ENCODE measurements at places on chromosomes 12 and 14.

GRCh38 chr14:72714094-72714493 is 179.8 kb downstream of the DPF3 start:
- DNase-seq, result no peak

DNA sequence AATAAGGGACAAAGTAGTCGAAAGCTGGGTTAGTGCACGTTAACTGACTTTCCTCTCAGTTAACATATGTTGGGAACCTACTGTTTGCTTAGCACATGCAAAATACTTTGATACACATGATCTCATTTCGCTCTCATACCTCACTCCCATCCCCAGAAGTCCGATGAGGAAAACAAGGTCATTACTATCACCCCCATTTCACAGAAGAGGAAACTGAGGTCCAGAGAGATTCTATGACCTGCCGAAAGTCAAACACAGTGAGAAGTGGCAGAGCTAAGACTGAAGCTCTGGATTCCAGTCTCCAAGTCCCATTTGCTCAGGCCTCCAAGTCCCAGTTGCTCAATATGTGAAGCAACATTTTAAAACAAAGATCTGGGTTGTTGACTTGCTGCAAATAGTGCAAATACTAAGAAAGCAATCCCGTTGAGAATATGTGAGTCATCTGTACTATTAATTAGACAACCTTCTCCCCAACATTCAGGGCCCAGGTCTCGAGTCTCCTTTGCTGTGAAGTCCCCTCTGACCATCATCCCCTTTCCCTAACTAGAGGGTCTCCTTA is 170.6 kb upstream of the PWP1 start:
- peak; percentile 40 for DNase-seq

DNA sequence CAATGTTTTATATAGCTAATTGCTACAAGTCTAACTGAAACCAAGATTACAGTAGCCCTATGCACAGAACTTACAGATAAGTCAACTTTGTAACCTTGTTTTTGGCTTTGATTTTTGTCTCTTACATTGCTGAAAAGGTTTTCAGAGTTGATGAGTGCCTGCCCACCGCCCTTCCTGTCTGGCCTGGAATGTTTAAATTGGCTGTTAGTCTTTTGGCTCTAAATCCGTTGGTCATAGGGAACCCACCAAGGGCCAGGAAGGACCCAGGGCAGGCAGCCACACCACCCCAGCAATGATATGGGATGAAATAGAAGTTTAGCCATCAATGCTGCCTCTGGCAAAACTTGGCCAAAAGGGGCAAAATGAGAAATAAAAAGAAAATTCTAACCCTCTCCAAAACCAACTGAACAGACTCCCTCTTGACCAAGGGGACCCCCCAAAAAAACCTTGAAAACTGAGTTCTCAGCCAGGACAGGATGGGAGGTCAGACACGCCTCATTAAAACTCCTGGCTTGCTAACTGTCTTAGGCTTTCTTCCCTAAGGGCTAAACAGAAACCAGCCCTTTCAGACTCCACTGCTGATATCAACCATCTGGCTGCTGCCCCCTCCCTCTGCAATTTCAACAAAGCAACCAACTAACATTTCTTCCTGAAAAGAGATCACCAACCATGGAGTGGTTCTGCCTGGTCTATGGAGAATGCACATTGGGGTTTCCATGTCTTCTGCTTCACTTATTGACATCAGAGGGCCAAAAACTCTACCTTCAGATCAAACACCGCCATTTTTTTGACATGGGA is 242.1 kb upstream of the NOS1 start:
- no peak for DNase-seq

DNA sequence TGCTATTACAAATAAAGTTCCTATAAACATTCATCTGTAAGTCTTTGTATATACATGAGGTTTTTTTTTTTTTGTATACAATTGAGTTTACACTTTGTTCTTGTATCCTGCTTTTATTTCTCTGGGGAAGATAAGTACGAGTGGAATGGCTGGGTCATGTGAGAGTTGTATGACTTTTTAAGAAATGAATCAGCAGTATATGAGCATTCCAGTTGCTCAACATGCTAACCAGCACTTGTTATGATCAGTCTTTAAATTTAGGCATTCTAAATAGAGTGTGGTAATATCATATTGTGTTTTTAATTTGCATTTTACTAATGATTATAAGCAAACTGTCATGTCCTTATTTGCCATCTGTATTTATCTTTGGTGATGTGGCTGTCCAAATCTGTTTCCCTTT is 44.7 kb upstream of the AMIGO2 start:
- no peak for DNase-seq

GRCh38 chr14:55129428-55130195 is 560 bp downstream of the LGALS3 start:
- DNase-seq, result peak; percentile 57

DNA sequence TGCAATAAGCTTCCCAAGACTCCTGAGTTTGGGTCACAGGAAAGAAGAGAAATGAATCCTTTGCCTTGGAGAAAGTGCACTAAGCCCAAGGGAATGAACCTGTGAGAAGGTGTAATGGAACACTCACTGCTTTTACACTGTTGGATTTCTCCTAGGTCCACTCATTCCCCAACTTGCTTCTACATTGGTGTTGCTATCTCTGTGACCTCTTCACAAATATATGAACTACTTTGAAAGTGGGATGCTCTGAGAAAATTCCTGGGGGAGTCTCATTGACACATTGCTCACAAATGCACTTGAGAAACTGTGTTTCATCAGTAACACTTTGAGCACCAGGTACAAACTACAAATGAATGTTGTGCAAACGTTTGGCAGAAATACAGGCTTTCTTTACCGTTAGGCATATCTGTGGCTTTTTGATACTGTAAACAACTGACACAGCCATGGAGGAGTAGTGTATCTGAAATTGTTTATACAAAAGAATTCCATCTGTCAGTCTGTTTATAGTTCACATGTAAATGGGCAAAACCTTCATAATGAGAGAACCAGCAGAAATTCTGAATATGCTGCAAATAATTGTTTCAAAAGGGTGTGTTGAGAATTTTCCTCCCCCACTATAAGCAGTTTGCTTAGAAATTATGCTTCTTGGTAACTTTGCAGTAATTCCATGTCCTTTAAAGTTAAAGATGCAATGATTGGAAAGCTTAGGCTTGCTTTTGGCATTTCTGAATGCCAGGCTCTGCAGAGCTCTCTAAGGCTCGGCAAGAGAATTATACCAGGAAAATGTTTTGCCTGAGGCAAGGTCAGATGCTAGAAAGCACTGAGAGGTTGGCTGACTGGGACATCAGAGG is 348.5 kb upstream of the DDHD1 start:
- no peak for DNase-seq

DNA sequence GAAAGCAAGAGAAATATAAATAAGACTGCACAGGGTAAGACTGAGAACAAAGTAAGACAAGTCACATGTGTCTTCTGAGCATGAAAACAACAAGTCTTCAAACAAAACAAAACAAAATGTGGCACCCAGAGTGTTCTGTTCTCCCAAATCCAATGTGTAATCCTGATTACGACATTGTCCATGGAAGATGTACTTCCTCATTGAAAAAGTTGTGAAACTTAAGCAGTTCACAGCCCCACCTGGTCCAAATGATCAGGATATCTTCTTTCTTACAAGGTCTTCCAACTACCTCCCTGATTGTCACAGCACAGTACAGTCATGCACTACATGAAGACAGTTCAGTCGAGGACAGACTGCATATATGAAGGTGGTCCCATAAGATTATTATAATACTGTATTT is 23.3 kb upstream of the NEK9 start:
- DNase-seq, result no peak

DNA sequence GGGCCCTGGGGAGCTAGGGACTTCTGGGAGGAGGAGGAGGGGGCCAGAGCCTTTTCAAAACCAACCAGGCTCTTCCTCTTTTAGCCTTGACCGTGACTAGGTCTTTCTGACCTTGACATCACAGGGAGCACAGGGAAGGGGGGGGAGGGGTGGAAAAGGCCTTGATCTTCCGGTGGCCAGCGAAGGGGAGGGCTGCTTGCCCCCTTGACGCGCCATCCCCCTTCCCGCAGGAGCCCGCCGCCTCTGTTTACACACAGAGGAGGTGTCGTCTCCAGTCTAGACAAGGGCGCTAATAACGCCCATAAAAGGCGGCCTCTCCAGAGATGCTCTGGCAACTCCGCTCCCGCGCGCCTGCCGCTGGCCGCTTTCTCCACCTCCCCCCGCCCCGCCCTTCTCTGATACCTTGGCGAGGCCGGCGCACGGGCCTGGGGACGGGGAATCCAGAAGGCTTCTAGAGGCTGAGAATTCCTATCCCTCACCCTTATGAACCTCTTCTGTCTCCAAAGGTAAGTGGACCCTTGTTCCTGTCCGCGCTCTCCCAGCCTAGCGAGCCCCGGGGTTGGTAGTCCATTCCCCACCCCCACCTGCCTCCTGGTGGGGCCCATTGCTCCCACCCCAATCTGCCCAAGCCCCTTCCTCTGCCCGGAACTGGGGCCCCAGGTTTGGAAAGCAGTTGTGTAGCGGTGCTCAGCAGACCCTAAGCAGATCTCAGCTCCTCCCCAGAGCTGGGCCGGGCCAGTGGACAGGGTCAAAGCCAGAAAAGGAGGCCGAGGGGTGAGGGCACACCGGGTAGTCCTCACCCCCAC is 4.9 kb upstream of the HOXC12 start:
- DNase-seq, result no peak

DNA sequence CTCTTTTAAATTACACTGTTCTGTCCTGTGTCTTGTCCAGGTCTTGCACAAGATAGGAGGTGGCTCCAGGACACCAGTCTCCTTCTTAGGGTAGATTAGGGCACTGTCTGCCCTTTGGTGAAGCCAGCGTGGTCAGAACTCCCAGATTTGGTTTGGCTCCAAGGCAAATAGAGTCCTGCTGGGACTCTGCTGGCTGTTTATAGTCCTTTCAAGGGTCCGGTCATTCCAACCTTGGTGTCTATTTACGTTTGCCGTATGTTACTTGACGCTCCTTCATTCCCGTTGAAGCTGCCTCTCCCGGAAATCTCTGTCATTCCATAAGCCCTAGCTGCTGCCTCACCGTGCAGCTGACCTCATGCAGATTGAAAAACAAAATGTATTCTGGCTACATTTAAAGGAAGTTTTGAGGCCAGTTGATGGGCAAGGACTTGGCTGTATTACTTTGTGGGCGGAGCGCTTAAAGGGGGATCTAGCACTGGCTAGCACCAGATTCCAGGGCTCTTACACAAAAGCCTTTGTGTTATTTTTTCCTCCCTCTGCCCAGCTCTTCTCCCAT is 180.6 kb downstream of the AKAP6 start:
- peak; percentile 62 for DNase-seq

- peak; percentile 20 for DNase-seq
Observed at GRCh38 chr12:48967991-48968390, 3.5 kb downstream of the WNT10B start.

DNA sequence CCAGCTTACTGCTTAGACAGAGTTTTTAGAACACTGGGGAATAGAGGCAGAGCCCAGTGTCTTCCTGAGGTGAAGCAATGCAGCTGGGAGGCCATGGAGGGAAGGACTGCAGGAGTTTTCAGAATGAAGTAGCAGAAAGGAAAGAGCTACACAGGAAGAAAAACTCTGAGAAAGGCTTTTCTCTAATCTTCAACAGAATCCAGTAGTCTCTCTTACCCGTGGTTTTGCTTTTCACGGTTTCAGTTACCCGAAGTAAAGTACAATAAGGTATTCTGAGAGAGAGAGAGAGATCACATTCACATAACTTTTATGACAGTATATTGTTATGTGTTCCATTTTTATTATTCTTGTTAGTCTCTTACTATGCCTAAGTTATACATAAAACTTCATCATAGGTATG is 761.6 kb downstream of the BCL11B start:
- DNase-seq, result no peak

DNA sequence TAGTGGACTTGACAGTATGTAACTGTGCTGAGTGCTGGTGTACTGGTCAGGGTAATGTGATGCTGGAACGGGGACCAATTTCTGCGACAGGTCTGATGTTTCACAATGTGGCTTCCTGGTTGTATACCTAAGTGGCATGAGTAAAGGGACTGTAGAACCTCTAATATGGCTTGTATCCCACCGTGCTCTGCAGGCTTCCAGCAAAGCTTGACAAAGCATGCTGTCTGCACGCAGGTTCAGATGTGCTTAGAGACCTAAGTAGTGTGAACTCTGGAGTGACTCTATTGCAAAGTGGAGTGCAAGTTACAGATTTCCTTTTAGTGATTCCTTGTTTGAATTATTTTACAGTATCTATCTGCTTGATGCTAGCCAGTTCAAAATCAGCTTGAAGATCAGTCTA is 415.8 kb upstream of the NOVA1 start:
- DNase-seq, result no peak

DNA sequence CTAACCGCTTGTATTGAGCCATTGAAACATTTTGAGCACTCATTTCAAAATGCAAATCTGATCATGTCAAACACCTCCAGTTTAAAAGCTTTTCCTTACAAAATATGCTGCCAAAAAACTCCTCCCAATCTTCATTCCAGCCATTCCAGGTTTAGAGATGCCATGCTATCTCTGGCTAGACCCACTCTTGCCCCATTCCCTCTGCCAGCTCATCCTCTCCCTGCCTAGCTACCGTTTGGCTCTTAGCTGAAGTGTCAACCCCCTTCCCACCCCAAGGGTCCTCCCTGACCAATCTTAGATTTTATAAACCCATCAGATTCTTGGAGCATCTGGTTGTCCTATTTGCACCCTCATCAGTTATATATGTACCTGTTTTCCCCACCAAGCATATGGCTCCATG is 75.0 kb downstream of the SCAF11 start:
- DNase-seq, result no peak

DNA sequence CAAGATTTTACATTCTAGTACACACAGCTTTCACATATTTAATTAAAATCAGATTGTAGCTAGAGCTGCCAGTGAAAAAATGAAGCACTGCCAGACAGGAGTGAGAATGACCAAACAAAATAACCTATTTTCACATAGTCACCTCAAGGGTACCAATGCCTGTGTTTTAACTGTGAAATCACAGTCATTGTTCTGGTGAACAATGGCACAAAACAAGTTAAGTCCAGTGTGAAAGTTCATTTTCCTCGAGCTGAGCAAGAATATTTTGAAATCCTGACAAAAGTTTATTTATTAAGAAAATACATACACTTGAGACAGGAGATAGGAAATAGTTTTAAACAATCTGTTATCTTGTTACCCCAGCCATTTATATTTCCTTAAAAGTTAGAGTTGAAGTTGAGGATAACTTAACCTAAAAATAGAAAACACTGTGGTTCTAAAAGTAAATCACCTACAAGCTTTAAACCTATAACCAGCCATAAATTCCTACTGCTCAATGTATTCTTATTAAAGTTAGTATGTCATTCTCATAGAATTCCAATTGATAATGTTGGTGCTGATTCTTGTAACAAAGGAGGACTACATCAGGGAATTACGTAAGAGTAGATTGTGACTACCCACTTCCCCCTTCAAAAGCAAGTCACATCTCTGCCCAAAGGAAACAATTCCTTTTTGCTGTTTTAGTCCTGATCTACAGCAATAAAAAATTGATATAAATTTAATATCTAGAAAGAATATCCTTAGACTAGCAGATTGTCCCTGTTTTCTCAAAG is 15.9 kb downstream of the DENND5B start:
- no peak for DNase-seq

DNA sequence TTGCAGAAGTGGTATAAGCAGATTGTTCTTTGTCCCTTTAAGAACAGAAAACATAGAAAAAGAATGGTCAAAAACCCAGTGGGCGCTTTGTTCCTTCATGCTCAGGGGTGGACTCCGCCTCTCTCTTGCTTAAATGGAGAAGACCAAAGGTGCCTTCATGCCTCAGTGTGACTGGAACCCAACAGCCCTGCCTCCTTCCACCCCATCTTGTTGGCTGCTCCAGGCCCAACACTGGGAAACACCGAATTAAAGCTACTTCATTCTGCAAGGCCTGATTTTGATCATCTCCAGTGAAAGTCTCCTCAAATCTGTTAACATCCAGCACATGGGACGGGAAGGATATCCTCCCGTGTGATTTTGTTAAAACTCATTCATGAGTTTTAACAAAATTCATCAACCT is 103.7 kb downstream of the BCL11B start:
- no peak for DNase-seq

GRCh38 chr12:106118381-106119130 is 20.2 kb downstream of the NUAK1 start:
- DNase-seq, result no peak

All from H54 (cell line).